Ascending aorta (tissue), 2 donors: ENCODE measurements at places on chromosomes 7 and 10. TPM values are rescaled to one million over a fixed set of nuclear protein-coding genes. Genes with fewer than 3 reads are reported as not detected.

The PLXDC2 gene
- 94.1 TPM for total RNA-seq

The SDK1 gene
- 13.3 TPM for total RNA-seq

The ANKRD1 gene
- 8.1 TPM for total RNA-seq

The UPK3B gene
- total RNA-seq, result 7.6 TPM

DNA sequence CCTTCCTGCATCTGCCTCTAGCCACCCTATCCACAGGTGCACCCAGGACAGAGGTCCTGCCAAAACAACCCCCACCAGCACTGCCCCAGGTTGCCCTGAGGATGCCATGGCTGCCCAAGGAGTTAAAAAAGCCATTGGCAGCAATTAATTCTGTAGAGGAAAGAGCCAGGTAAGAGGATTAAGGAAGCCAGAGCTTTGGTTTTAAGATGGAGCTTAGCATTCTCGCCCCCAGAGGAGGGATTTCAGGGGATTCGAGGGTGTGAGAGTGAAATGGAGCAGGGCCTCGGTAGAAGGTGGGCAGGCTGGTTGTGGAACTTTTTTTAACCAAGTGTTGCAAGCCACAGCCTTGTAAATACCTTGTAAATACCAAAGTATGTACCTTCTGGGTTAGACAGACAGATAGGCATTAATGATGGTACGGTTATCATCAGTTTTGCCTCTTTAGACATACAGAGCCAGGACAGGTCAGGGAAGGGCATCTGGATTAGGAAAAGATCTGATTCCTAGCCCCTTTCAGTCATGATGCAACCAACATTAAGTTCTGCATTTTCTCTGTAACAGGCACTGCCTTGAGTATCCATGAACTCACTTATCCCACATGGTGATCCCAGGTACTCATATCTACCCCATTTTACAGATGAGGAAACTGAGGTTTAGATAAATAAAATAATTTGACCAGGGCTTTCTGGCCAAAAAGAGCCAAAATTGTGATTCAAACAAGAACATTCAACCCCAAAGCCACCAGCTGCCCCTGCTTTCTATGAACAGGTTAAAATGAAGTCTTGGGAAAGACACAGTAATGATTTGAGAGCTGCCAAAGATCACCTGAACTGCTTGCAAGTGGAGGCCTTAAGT, 120.7 kb upstream of the PPIF start:
- DNase-seq, result no peak
- H3K4me1 ChIP-seq, result peaks cover 3% of the 10 kb centered on the region
- peaks cover 20% of the 10 kb centered on the region for H3K36me3 ChIP-seq
- H3K27me3 ChIP-seq, result no peaks in the 10 kb centered on the region

The SPDYE16 gene
- total RNA-seq, result not detected

GRCh38 chr7:49718760-49719159, 54.7 kb upstream of the VWC2 start:
- H3K27ac ChIP-seq, result no peak overlapping the region
- H3K36me3 ChIP-seq, result no peaks in the 10 kb centered on the region
- no peaks in the 10 kb centered on the region for H3K4me1 ChIP-seq
- no peaks in the 10 kb centered on the region for H3K27me3 ChIP-seq

DNA sequence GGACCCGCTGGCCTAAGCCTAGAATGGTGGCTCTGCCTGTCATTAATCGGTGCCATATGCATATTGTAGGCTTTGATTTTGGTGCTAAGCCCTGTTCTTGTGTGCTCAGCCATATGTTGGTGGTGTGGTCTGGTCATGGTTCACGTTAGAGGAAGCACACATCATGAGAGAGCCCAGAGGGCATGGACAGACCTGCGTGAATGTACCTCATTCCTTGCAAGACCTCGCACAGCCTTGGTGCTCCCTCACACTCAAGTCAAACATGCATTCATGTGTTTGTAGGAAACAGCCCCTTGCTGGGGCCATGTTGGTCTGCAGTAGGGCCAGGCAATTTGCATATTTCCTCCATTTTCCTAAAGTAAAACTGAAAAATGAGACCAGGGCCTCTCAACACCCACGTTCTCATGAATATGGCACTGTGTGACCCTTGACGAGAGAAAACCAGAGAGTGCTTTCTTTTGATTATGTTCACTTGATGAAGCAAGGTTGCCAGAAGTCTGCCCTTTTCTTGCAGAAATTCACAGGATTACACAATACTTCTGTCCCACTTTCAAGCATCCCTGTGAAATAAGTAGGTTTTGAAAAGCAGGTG, 268.7 kb downstream of the CELF2 start:
- no peak overlapping the region for H3K4me3 ChIP-seq
- DNase-seq, result no peak
- H3K36me3 ChIP-seq, result peaks cover 9% of the 10 kb centered on the region

GRCh38 chr10:31768467-31768866, 160.2 kb downstream of the ARHGAP12 start:
- no peak for DNase-seq
- no peak overlapping the region for H3K4me3 ChIP-seq
- H3K27me3 ChIP-seq, result no peaks in the 10 kb centered on the region
- no peaks in the 10 kb centered on the region for H3K36me3 ChIP-seq
- peaks cover 5% of the 10 kb centered on the region for H3K4me1 ChIP-seq
- no peak overlapping the region for H3K27ac ChIP-seq

The TASOR2 gene
- 12.2 TPM for total RNA-seq

- peaks cover 67% of the 10 kb centered on the region for H3K36me3 ChIP-seq
- H3K4me1 ChIP-seq, result peaks cover 19% of the 10 kb centered on the region
- no peaks in the 10 kb centered on the region for H3K27me3 ChIP-seq
- no peak overlapping the region for H3K4me3 ChIP-seq
- DNase-seq, result no peak
Observed at GRCh38 chr7:30925117-30925516, 13.5 kb downstream of the AQP1 start.

DNA sequence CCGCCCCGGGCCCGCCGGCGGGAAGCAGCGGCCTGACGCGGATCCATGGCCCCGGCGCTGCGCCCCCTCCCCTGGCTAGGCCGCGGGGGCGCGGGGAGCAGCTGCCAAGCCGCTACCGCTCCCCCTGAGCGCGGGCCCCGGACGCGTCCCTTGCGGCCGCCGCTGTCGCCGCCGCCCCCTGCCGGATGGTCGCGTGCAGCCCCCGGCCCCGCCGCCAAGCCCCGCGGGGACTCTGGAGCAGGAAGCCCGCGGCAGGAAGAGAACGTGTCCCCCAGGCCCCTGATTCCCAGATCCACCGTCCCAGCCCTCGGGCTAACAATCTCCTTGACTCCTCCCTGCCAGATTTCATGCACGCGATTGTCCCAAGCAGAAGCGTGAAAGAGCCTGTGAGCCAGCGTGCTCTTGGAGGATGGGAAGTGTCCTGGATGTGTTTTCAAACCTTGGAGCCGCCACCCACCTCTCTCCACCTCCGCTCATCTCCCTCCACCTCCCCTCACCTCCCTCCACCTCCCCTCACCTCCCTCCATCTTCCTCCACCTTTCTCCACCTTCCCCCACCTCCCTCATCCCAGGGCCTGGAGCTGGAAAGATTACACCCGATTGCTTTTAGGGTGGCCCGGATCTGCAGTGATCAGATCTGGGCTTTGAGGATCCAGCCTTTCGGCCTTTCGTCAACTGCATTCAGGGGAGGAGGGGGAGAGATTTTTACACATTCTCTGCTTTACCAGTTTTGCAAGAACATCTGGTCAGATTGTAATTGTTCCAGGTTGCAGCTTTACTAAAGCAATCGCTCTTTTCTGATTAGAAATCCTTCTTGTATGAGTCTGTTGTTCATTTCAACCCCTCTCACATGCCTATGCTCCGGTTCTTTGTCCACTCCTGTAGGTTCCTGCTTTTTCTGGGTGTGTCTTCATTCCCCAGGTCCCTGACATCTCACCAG, 570 bp upstream of the PRTFDC1 start:
- H3K27me3 ChIP-seq, result no peaks in the 10 kb centered on the region
- peaks cover 3% of the 10 kb centered on the region for H3K4me1 ChIP-seq
- H3K36me3 ChIP-seq, result no peaks in the 10 kb centered on the region
- peak overlapping the region; percentile 38 for H3K27ac ChIP-seq
- peak; percentile 73 for DNase-seq
- peak overlapping the region; percentile 70 for H3K4me3 ChIP-seq

GRCh38 chr10:52379287-52379686, 65.2 kb downstream of the DKK1 start:
- no peak overlapping the region for H3K27ac ChIP-seq
- no peak overlapping the region for H3K4me3 ChIP-seq
- H3K36me3 ChIP-seq, result no peaks in the 10 kb centered on the region
- H3K4me1 ChIP-seq, result no peaks in the 10 kb centered on the region
- no peaks in the 10 kb centered on the region for H3K27me3 ChIP-seq

DNA sequence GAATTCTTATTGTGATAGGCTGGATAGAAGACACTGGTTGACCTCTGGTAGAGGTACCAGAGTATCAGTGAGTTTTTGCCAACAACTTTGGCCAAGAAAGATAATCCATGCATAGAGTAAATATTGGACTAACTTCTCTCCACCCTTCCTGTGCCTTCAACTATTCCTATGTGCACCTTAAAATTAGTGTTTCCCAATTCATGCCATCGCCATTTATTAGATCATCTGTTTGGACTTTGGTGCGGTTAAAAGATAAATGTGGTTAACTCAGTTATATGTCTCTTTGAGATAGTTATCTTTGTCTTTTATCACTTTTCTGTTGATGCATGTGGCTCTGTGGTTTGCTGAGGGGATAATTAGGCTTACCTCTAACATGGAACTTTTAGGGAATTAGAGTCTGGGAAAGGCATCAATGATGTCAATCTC, 4.6 kb downstream of the PAPSS2 start:
- no peaks in the 10 kb centered on the region for H3K4me1 ChIP-seq
- no peak overlapping the region for H3K4me3 ChIP-seq
- no peaks in the 10 kb centered on the region for H3K36me3 ChIP-seq
- no peak for DNase-seq

The TMEM254 gene
- 2.4 TPM for total RNA-seq

DNA sequence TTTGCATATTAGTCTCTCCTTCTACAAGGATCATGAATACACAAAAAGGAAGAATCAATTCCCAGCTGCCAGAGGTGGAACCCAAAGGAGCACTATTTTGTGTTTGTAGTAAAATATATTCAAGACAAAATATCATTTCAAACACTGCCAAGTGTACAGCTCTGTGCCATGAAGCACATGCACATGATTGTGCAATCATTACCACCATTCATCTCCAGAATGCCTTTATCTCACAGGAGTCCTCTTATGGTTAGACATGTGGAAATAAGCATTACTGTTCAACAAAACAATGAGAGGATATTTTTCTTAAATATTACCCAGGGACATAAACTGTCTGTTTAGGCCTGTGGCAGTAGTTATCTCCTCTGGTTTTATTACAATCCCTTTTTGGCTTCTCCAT, 151.4 kb upstream of the PPP1R3A start:
- no peak overlapping the region for H3K27ac ChIP-seq
- no peak overlapping the region for H3K4me3 ChIP-seq
- DNase-seq, result no peak
- H3K4me1 ChIP-seq, result no peaks in the 10 kb centered on the region
- no peaks in the 10 kb centered on the region for H3K36me3 ChIP-seq
- no peaks in the 10 kb centered on the region for H3K27me3 ChIP-seq

DNA sequence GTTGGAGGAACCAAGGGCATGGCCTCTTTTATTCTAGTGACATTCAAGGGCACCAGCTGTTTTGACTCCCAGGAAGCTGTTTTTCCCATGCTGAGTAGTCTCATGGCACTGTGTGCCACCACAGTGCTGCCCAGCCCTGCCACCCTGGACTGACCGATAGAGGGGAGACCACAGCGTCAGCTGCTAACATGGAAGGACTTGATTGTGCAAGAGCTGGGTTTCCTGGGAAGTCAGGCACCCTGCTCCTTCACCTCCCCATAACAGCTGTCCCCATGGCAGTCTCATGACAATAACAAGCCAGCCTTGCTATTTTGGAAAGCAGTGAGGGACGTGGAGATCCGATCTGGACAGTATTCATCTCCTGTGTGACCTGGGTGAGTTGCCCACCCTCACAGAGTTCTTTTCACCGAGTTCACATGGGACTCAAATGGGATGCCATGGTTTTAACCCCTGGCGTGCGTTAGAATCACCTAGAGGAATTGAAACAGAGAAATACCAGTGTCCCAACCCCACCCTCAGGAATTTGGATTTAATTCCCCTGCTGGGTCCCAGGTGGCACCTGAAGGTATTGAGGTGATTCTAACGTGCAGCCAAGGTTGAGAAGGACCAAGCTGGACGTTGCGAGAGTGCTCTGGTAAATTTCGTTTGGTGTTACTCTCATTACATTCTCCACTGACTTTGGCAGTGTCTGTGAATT, 174.8 kb downstream of the CELF2 start:
- H3K4me1 ChIP-seq, result no peaks in the 10 kb centered on the region
- H3K4me3 ChIP-seq, result no peak overlapping the region
- no peak for DNase-seq
- no peaks in the 10 kb centered on the region for H3K27me3 ChIP-seq
- no peak overlapping the region for H3K27ac ChIP-seq
- H3K36me3 ChIP-seq, result no peaks in the 10 kb centered on the region

The LEP gene
- not detected for total RNA-seq

DNA sequence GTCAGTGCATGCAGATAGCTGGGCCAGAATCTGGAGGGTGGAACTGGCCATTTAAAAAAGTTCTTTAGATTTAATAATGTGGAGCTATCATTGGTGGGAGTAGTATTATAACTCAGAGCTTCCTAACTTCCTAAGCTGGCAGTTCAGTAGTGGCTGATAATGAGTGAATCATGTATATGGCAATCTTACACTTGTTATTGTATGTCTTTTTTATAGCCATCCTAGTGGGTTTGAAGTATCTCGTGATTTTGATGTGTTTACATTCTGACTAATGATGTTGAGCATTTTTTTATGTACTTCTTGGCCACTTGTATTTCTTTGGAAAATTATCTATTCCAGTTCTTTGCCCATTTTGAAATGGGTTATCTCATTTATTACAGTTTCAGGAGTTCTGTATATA, 15.4 kb downstream of the TFAM start:
- peaks cover 18% of the 10 kb centered on the region for H3K36me3 ChIP-seq
- DNase-seq, result no peak
- no peak overlapping the region for H3K4me3 ChIP-seq
- H3K27me3 ChIP-seq, result no peaks in the 10 kb centered on the region
- no peak overlapping the region for H3K27ac ChIP-seq

DNA sequence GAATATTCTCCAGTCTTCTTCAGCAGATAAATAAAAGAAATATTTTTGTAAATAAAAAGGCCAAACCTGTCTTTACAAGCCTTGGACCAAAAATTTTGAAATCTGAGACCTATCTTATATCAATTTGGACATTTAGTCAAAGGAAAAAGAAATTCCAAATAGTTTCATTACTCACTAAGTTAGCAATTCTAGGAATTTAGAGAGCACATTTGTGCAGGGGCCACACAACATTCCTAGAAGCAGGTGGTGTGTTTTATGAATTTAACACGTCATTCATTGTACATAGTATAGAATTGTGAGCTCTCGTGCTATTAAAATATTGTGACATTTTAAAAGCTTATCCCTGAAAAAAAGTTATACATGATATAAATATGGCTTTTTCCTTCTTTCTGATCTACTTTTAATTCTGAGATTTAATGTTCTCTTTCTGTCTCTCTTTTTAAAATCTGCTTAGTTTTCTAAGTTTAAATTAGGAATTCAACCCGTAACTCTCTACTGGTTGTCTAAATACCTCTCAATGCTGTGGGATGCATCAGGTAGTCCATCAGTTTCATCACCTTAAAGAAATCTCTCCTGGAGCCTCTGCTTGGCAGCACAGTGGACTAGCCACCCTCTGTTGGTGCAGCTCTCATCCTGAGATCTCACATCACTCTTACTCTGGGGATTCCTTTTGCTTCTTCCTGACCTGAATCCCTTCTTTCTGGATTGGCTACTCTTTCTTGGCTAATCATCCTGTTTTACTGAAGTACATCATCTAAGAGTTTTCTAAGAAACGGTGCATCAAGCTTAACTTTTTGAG, 124.5 kb downstream of the SEMA3E start:
- no peak overlapping the region for H3K27ac ChIP-seq
- H3K27me3 ChIP-seq, result no peaks in the 10 kb centered on the region
- no peak overlapping the region for H3K4me3 ChIP-seq
- H3K36me3 ChIP-seq, result no peaks in the 10 kb centered on the region
- H3K4me1 ChIP-seq, result no peaks in the 10 kb centered on the region

The MBLAC1 gene
- not detected for total RNA-seq
